AML-193 (cell line): ENCODE measurements at places on chromosomes 13 and 19.

GRCh38 chr13:93298713-93299112, 72.1 kb downstream of the GPC6 start:
- no peak for DNase-seq

DNA sequence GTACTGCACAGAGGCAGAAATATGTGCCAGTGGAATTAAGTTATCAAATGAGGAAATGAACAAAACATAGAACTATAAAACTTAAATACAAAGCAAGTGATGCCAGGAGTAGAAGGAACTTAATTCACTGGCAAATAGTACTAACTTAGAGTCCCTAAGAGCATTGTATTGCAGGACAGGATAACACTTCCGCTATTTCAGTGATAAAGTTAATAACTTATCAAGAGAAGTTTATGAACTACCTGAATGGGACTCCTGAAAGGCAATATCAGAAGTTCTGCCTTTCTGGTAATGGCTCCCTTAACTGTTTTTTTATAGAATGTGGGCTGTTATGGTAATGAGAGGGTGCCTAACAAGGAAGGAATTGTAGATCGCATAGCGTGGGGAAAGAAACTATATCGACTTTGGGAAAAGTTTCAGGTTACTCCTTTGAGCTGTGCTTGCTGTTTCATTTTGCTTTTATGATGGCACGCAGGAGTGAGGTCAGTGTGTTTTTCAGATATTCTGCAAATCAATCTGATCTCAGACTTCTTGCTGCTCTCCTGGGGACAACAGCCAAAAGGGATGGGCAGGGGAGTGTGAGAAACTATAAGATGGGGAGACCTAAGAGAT, 95.3 kb upstream of the MLNR start:
- DNase-seq, result no peak

- no peak for DNase-seq
Observed at GRCh38 chr19:19110410-19111135, 27.7 kb downstream of the TMEM161A start.

- DNase-seq, result no peak
Observed at GRCh38 chr13:31168736-31169135, 7.0 kb upstream of the HSPH1 start.

GRCh38 chr13:35669321-35669720, 192.8 kb upstream of the MAB21L1 start:
- no peak for DNase-seq

DNA sequence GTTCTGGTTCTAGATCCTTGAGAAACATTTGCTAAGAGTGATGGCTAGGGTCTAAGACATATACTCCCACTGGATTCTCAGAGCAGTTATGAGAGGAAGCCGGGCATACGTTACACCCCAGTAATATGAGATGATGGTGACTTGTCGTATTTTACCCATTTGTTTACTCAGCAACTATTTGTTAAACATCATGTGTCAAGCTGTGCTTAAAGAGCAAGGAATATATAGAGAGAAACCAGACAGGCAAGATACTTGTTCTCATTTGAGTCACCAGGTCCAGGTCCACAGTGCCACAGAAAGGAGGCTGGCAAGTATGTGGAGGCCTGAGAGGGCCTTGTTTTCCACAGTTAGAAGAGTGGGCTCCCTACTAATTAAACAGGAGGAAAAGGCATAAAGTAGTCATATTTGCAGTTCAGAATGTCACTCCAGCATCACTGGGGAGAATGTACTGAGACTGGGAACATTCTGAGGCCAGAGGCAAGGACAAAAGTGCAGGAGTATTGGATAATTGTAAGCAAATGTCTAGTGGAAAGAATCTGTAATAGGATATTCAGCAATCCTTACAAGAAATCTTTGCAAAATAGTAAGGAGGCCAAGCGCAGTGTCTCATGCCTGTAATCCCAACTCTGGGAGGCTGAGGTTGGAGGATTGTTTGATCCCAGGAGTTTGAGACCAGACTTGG, 142.2 kb downstream of the IRS2 start:
- no peak for DNase-seq

- no peak for DNase-seq
Observed at GRCh38 chr13:24002206-24002815, 105.0 kb upstream of the C1QTNF9B start.

- DNase-seq, result no peak
Observed at GRCh38 chr19:50464348-50464747, 12.0 kb upstream of the EMC10 start.

GRCh38 chr19:33631609-33631973, 9.8 kb downstream of the CHST8 start:
- DNase-seq, result no peak

GRCh38 chr13:65473196-65473595, 1756.9 kb downstream of the PCDH9 start:
- DNase-seq, result no peak

- no peak for DNase-seq
Observed at GRCh38 chr19:53158119-53158656, 665 bp downstream of the ZNF347 start.

DNA sequence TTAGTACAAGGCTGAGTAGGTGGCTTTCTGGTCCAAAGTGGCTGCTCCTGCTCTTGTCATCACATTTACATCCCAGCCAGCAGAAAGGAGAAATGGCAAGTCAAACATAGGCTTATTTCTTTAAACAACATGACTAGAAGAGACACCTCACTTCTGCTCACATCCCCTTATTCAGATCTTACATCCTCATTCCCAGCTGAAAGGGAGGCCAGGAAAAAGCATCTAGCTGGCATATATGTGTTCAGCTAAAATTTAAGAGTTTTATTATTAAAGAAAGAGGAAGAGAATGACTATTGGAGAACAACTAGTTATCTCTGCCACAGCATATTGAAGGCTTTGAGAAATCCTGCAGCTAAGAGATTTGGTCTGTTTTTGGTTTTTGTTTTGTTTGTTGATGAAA, 34.1 kb downstream of the RGCC start:
- no peak for DNase-seq

GRCh38 chr19:10952809-10953208, 8.0 kb upstream of the SMARCA4 start:
- DNase-seq, result no peak

DNA sequence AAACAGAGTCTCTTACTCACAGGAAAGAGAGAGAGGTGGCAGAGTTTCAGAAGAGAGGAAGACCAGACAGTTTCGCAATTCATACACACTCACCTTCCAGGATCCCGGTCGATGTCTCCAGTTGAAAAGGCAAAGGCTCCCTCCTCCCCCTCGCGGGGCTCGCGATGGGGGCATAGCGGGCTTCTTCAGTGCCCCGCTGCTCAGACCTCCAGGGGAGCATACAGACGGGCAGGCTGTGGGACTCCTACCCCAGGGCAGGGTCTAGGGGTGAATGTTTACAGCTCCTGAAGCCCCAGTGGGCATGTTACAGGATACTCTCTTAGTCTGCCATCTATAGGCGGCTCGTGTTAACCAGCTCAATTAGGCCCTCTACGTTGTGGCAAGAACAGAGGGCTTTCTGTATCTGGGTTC, 139.2 kb downstream of the SLITRK5 start:
- no peak for DNase-seq

DNA sequence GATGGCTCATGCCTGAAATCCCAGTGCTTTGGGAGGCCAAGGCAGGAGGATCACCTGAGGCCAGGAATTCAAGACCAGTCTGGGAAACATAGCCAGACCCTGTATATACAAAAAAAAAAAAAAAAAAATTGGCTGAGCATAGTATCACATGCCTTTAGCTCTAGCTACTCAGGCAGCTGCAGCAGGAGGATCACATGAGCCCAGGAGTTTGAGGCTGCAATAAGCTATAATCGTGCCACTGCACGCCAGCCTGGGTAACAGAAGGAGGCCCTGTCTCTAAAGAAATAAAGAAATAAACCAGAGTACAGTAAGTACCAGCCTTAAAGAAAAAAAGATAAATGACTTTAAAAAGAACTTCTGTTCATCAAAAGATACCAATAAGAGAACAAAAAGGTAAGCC, 52.9 kb downstream of the FAM124A start:
- DNase-seq, result no peak

- no peak for DNase-seq
Observed at GRCh38 chr13:45700971-45701900, 884 bp upstream of the CBY2 start.

- no peak for DNase-seq
Observed at GRCh38 chr13:113579686-113580085, 4.9 kb upstream of the TFDP1 start.

DNA sequence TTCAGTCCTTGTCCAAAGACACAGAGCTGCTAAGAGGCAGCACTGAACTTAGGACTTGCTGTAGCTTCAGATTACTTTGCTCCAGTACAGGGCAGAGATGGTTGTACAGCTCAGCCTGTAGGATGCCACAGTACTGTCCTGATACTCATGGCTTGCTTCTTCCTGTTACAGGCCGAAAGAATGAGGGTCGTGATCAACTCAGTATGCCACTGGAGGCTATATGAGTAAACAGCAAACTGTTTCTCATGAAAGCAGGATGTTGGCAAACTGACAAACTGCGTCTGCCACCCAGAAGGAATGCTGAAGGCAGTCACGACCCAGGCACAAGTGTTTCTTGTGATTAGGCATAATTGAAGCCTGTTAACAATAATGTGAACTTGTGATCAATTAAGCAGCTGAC, 2.8 kb downstream of the ZNF749 start:
- DNase-seq, result no peak

DNA sequence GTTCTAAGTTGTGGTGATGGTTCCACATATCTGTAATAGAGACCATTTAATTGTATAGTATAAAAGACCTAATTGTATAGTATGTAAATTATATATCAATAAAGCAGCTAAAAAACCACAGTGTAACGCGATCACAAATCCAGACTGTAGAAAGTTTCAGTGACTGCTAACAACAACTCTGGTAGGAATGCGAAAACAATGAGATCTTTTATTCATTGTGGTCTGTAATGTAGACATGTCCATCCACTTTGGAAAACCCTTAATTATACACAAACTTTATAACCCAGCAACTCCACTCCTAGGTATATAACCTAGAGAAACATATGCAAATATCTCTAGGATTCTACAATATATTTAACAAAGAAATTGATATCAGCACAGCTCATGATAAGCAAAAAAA, 549.5 kb downstream of the SLITRK1 start:
- DNase-seq, result no peak

DNA sequence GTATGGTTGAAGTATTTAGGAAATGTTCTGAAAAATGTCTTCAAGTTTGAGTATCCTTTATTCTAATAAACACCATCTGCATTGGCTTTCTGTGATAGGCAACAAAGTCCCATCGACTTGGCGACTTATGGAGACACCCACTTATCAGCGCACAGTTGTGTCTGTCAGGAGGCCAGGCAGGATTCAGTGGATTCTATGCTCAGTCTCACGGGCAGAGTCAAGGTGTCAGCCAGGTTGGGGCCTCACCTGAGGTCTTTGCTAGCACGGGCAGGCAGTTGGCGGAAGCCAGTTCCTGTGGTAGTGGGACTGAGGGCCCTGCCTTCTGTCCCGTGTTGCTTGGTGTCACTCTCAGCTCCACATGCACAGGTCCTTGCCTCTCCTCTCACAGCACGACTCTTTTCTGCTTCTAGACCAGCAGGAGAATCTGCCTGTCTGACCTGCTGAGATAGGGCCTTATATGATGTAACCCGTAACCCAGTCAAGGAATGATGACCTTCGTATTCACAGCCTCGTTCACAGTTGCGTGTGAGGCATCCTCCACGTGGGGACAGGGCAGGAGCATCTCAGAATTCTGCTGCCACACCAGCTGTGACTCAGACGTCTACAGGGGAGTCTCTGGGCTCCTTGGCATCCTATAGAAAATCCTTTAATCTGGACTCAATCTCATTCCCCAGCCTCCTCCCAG, 10.0 kb downstream of the CUL4A start:
- DNase-seq, result no peak
